Ascending aorta (tissue), 2 donors: ENCODE measurements at places on chromosomes 11 and 22. TPM values are rescaled to one million over a fixed set of nuclear protein-coding genes. Genes with fewer than 3 reads are reported as not detected.

DNA sequence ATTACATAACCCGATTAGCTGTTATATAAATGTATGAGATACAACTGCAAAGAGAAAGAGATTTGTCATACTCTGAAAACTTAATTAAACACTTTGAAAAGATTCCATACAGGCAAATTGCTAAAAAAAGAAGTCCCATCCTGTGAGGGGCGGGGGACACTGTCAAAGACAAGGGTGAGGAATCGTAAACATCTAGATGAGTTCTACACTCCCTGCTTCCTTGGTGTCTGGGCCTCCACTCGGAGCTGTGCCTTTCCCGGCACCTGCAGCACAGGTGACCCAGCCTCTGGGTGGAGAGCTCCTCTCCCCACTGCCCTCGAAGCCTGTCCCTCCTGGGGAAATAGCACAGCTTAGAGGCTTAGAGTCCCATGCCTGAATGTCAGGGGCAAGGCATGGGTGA lies 69.2 kb upstream of the CRYBB3 start:
- peak overlapping the region; percentile 32 for H3K27ac ChIP-seq
- DNase-seq = no peak
- no peaks in the 10 kb centered on the region for H3K27me3 ChIP-seq
- H3K4me1 ChIP-seq = peaks cover 4% of the 10 kb centered on the region
- no peaks in the 10 kb centered on the region for H3K36me3 ChIP-seq

DNA sequence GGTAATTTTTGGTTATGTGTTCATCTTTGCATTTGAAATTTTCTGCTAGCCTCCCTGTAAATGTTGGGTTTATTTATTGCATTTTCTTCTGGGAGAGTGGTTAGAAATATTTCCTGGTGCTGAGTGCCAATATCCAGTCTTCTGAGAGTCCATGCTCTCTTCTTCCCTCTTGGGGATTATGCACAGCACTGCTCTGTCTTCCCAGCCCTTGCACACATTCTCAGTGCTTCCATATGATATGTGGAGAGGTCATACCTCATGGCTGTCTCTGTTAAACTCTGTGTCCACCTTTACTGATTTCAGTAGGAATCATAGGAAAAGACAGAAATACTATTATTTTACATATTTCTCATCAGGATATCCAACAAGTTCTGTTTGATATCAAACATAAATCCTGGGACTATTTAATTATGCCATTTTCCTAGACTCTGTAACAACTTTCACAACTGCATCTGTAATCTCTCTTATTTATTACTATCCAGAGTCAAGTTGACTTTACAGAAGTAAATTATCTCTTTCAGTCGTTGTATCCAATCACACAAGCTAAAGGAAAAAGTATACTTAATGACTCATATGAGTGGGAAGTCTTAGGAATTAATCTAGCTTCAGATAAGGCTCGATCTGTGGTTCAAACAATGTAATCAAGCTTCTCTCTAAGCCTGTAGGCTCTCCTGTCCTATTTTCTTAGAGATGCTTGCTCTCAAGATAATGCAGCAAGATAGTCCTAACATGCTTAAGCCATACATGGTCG lies 2.7 kb upstream of the NXPE1 start:
- H3K4me1 ChIP-seq = no peaks in the 10 kb centered on the region
- no peaks in the 10 kb centered on the region for H3K27me3 ChIP-seq
- no peak overlapping the region for H3K4me3 ChIP-seq
- H3K27ac ChIP-seq = no peak overlapping the region
- no peak for DNase-seq
- no peaks in the 10 kb centered on the region for H3K36me3 ChIP-seq

GRCh38 chr11:46701078-46701654 lies 335 bp downstream of the ZNF408 start:
- peaks cover 41% of the 10 kb centered on the region for H3K36me3 ChIP-seq
- H3K27ac ChIP-seq = peak overlapping the region; percentile 91
- no peaks in the 10 kb centered on the region for H3K27me3 ChIP-seq

DNA sequence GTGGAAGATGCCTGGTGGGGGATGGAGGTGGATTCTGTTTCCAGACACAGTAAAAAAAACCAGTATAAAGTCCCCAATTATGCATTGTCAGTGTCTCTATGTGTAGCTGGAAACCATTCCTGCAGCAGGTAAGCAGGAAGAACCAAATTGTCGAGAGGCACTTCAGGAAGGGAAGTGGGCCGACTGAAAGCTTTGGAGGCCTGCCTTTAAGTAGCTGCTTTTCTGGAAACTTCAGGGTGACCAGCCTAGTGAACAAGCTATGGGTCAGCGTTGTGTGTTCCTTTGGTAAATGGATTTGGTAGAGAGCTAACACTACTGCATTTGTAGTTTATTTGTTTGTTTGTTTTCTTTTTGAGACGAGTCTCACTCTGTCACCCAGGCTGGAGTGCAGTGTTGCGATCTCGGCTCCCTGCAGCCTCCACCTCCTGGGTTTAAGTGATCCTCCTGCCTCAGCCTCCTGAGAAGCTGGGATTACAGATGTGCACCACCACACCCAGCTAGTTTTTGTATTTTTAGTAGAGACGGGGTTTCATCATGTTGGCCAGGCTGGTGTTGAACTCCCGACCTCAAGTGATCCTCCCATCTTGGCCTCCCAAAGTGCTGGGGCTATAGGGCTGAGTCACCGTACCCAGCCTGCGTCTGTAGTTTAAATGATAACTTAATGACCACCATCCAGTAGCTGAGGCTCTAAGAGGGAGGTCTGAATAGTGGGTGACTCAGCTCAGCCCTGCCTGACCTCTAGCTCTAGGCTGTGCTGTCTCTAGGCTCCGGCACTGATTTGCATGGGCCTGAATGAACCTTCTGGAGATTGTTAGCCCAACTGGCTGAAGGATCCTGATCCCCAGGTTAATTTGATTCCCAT lies 12.8 kb downstream of the PTPRJ start:
- DNase-seq = no peak
- no peaks in the 10 kb centered on the region for H3K27me3 ChIP-seq
- no peak overlapping the region for H3K27ac ChIP-seq
- peaks cover 2% of the 10 kb centered on the region for H3K4me1 ChIP-seq
- H3K4me3 ChIP-seq = no peak overlapping the region

DNA sequence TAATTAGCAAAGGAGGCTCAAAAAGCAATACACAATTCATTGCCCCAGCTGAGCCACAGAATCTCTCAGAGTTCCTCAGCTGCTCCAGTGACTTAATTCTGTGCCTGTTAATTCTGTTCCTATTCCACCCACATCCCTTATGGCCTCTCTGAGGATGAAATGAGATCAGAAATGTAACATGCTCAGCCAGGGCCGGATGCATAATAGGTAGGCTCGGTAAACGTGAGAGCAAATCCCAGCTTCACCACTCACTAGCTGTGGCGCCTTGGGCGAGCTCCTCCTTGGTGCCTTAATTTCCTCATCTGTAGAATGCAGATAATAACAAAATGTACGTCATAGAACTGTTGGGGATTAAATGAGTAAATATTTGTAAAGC lies 42.8 kb upstream of the DKK3 start:
- H3K27ac ChIP-seq = peak overlapping the region; percentile 57
- H3K4me1 ChIP-seq = no peaks in the 10 kb centered on the region
- H3K4me3 ChIP-seq = no peak overlapping the region
- no peaks in the 10 kb centered on the region for H3K27me3 ChIP-seq
- no peak for DNase-seq

GRCh38 chr11:87254562-87254961 lies 216.8 kb downstream of the TMEM135 start:
- H3K27me3 ChIP-seq = no peaks in the 10 kb centered on the region
- no peak overlapping the region for H3K4me3 ChIP-seq
- no peaks in the 10 kb centered on the region for H3K4me1 ChIP-seq
- no peak for DNase-seq

GRCh38 chr11:64027651-64028397 lies 7.9 kb upstream of the FLRT1 start:
- H3K27ac ChIP-seq = no peak overlapping the region
- no peak overlapping the region for H3K4me3 ChIP-seq
- H3K4me1 ChIP-seq = no peaks in the 10 kb centered on the region
- no peak for DNase-seq
- H3K27me3 ChIP-seq = no peaks in the 10 kb centered on the region

GRCh38 chr22:44524806-44525205 lies 26.8 kb upstream of the RTL6 start:
- H3K27me3 ChIP-seq = no peaks in the 10 kb centered on the region
- no peak overlapping the region for H3K27ac ChIP-seq
- no peak for DNase-seq

- no peaks in the 10 kb centered on the region for H3K36me3 ChIP-seq
- H3K27me3 ChIP-seq = no peaks in the 10 kb centered on the region
- no peak overlapping the region for H3K27ac ChIP-seq
- no peak for DNase-seq
Measured at GRCh38 chr11:8989453-8989852, 14.3 kb downstream of the NRIP3 start.

OR2AG2 gene
- 0.43 TPM for total RNA-seq

LRRC10B gene
- 0.85 TPM for total RNA-seq

PRG3 gene
- not detected for total RNA-seq

CHCHD10 gene
- 2.0 TPM for total RNA-seq

VPS26B gene
- total RNA-seq = 18.0 TPM

RPLP2 gene
- 897 TPM for total RNA-seq
